ENCODE measurements at places on chromosomes 13 and 19.

DNA sequence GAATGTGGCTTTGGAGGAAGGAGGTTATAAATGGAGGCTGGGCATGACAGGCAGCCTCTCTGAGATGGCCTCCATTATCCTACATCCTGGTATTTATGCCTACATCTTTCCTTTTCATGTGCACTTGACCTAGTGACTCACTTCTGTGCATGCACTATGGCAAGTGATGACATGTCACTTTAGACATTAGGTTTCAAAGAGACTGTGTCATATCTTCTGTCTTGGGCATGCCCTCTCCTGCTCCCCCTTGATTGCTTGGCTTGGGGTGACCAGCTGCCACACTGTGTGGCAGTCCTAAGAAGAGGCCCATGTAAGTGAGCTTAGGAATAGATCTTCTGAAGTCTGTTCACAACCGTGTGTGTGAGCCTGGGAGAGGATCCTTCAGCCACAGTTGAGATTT, 472.8 kb downstream of the FGF9 start:
- no peak for DNase-seq

DNA sequence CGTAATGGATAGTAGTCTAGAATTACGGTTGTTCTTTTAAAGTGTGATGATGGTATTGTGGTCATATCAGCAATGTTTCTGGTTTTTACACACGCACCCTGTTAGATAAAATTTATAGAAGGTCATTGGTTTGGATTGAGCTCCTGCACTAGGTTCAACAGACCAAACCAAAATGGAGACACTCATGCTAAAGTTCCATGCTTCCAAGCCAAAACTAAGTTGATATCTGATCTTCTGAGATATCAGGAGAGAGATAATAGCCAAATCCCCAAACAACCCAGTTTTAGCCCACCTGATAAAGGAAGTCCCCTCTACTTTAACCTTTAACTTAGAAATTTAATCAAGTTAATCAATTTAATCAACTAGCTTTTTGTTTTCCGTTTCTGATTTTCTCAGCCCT, 1.2 kb downstream of the NOSIP start:
- no peak for DNase-seq

DNA sequence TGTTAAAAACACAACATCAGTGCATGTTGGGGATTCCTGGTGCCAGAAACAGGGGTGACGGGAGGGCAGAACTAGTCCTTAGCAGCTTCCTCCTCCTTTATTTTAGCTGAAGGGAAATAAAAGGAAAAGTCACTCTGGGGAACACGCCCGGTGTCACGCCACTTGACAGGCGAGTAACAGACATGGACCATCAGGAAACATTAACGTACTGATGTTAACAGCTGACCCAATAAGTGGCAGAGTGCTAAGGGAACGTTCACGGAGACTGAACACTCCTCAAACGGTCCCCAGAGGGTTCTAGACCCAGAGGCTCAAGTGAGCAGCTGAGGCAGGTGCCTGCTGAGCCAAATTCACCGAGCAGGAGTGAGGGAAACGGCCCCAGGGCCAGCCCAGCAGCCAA, 13.9 kb upstream of the EIF3G start:
- no peak for DNase-seq

DNA sequence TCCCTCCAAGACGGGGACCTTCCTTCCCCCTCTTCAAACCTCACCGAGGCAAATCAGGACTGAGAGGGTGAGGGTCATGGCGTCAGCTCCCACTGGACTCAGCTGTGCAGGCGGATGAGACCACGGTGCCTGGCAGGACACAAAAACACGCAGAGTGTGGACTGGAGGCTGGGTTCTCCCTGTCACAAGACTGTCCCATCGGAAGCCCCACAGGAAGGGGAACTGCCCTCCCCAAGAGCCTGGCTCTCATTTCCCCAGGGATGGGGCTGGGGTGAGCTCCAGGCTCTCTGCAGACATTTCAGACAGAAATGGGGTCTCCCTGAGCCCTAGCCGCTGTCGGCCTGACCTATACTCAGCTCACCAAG, at the start of gene LILRB5:
Gene LILRB5 (minus strand): TSS at position 158 of the 365 bp plus-strand sequence. CDS start 80 bp downstream, at position 78.
- DNase-seq = no peak

DNA sequence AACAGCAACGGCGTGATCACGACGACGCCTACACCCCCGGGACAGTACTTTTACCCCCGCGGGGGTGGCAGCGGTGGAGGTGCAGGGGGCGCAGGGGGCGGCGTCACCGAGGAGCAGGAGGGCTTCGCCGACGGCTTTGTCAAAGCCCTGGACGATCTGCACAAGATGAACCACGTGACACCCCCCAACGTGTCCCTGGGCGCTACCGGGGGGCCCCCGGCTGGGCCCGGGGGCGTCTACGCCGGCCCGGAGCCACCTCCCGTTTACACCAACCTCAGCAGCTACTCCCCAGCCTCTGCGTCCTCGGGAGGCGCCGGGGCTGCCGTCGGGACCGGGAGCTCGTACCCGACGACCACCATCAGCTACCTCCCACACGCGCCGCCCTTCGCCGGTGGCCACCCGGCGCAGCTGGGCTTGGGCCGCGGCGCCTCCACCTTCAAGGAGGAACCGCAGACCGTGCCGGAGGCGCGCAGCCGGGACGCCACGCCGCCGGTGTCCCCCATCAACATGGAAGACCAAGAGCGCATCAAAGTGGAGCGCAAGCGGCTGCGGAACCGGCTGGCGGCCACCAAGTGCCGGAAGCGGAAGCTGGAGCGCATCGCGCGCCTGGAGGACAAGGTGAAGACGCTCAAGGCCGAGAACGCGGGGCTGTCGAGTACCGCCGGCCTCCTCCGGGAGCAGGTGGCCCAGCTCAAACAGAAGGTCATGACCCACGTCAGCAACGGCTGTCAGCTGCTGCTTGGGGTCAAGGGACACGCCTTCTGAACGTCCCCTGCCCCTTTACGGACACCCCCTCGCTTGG, 966 bp downstream of the JUNB start:
- peak; percentile 76 for DNase-seq

GRCh38 chr19:3115916-3116602, 19.8 kb upstream of the GNA15 start:
- no peak for DNase-seq

DNA sequence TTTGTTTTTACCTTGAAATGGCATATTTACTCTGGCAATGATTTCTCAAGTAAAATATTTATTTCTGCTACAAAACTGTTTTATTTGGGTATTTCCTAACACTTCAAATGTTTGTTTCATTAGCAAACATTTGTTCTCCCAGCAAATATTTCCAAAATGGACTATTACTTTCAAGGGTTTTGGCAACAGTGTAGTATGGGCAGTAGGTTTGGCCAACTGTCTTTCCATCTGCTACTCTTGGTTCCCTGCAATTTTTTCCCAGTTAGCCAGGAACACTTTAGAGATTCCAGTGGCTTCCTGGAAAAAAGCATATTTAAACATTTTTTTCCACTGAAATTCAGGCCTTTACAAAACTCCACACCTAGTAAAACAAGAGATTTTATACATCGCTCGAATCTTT, 466.6 kb downstream of the SLITRK6 start:
- no peak for DNase-seq

DNA sequence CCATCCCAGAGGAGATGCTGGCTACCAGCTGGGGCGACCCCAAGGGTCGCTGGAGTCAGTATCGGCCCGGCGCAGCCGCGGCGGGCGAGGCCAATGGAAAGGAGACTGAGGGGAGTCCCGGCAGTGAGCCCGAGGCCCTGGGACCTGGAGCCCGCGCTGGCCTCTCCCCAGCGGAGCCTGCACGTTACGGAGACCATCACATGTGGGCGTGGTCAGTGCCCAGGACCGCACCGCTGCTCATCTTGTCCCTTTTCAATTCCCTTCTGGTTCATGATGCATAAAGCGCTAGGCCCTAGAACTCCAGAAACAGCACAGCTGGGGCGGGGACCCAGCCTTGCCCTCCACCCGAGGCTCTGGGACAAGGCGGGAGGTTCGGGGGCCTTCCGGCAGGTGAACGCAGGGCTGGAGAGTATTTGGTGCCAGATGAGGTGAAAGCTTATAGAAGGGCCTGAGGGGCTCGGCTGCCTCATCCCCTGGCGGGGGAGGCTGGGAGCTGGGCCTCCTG, 8.0 kb downstream of the C19orf25 start:
- DNase-seq = no peak

GRCh38 chr13:80726868-80727267, 385.9 kb upstream of the SPRY2 start:
- DNase-seq = no peak

DNA sequence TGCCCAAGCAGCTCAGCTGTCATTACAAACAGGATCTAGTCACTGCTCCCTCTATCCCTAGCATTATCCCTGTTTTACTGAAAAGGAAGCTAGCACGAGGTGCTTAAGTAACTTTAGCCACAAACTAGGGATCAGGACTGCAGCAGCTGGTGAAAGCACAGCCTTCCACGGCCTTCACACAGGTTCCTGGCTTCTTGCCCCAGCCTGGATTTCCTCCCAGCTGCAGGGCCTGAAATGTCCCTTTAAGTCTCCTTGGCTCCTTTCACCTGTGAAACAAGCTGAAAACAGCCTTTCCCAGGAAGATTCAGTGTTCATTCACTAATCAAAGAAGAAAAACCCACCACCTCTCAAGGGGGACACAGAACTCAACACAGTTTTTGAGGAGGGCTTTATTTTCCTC, 754.5 kb downstream of the DIAPH3 start:
- no peak for DNase-seq

DNA sequence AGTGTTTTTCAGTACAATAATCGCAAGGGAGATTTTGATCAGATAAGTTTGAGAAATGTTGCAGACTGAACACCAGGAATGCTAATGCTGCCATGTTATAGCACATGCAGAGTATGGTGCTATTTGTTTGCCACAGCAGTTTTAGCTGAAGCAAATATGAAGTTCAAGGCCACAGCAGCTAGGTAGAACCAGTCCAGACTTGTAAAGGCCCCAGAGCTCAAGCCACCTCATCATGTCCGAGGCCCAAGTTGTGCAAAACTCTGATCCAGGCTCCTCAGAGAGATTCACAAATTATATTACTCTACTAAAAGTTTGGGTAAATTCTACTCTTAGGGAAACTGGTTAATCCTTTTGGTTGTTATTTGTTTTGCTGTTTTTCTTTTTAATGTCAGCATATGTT, 2702.6 kb downstream of the PCDH9 start:
- DNase-seq = no peak

Measured in activated CD4-positive, alpha-beta T cell treated with anti-CD3 and anti-CD28 coated beads, Interleukin-2, amount 50 U/mL, for 48 hours (primary cell).